ENCODE measurements at places on chromosomes 16 and 17.

DNA sequence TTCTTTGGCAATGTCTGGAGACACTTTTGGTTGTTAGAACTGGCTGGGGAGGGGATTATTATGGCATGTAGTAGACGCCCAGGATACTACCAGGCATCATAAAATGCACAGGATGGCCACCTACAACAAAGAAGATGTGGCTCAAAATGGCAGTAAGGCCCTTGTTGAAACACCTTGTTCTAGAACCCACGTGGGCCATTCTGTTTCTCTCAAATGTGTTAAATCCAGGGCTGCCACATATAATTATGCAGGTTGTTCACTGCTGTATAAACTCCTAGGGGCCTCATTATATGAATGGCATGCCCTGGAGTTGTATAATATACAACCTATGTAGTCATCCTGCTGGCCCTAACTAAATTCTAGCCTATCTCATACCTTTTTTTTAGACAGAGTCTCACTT lies 123.5 kb upstream of the HAS3 start:
- no peak for DNase-seq

DNA sequence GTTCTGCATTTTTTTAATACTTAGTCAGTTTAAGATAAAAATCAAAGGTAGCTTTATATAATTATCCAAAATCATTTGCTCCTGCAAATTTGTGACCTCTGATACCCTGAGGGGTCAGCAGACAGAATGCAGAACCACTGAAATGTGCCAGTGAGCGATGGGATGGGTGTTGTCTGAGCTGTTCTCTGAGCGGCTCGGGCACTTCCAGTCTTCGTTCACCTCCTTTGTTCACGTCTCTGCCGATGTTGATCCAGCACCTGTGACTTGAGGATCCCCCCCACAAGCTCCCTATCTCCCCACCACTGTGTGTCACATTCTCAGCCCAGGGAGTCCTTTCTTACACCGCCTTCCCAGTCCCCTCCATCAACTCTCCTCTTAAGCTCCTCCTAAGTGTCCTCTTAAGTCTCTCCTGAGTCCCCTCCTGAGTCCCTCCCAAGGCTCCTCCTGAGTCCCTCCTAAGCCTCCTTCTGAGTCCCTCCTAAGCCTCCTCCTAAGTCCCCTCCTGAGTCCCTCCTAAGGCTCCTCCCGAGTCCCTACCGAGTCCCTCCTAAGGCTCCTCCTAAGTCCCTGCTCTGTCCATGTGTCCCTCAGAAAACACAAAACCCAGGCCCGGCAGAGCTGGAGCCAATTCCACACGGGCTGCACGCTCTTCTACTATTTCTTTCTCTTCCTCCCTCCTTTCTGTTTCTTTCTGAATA lies 47.5 kb downstream of the RNF213 start:
- DNase-seq: no peak

DNA sequence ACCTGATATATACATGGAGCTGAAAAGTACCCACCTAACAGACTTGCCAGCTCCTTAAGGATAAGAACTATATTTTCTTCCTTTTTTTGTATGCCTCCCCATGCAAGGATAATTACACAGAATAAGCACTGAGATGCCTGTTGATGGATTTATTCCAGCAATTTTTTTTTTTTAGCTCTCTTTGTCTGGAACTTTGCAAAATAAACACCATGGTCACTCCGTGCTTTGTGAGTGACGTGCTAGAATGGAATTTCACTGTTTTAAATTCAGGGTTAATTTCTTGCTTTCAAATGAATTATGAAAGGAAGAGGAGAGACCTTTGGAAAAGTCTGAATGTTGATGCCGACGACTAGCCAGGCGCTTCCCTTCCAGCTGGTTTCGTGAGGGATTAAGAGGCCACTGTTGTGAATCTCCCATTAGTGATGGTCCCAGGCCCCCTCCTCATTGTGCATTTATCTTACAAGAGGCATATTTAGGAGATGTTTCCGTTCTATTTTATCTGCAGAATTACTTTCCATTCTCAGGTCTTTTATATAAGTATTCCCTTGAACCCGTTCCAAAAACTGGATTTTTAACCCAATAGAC lies 529.1 kb downstream of the WWOX start:
- DNase-seq: no peak

GRCh38 chr16:76235426-76235825 lies 41.8 kb upstream of the CNTNAP4 start:
- no peak for DNase-seq

GRCh38 chr17:48843187-48843900 lies 12.5 kb downstream of the CALCOCO2 start:
- no peak for DNase-seq

DNA sequence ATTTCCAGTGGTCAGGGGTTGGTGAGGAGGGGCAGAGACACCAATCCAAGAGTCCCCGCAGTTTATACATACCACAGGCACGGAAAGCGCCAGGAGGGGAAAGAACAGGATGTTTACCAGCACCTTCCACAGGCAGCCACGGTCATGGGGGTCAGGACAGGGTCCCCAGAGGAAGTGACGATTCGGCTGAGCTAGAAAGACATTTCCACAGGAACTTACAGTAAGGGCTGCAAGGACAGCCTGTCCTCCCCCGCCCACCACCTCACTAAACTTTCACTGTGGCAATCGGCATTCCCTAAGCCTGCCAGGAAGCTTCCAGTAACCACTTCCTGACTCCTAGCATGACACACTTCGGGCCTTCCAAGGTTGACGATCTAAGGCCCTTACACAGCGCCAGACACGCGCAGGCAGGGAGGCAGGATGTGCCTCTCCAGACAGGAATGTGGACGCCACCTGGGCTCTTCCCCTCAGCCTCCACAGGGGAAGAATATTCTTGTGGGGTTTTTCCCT lies 1.2 kb upstream of the MT2A start:
- DNase-seq: no peak

GRCh38 chr16:85839681-85840240 lies 40.3 kb downstream of the COX4I1 start:
- no peak for DNase-seq

GRCh38 chr17:27477971-27478684 lies 21.9 kb downstream of the KSR1 start:
- DNase-seq: no peak

DNA sequence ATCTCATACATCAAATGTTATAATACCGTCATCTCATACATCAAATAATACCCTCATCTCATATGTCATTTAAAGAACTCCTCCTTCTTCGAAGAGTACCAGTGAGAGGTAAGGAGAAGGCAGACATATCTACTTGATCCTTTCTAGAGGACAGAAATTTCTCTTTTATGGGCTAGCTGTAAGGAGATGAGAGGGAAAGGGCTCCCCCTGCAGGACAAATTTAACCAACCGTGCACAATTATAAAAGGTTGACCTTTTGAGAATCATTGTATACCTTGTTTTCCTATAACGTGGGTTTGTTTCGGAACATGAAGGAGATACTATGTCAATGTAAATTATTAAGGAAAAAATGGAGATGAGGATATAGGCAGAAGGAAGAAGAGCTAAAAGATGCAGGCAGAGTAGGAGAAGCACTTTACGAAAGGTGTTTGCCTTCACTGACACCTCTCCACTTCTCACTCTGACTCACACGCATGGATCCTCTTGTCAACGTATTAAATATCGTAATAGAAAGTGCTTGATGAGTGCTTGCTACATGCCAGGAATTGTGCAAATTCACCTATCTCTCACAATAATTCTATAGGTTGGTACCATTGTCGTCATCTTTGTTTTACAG lies 465.9 kb upstream of the ERCC4 start:
- DNase-seq: peak; percentile 20

DNA sequence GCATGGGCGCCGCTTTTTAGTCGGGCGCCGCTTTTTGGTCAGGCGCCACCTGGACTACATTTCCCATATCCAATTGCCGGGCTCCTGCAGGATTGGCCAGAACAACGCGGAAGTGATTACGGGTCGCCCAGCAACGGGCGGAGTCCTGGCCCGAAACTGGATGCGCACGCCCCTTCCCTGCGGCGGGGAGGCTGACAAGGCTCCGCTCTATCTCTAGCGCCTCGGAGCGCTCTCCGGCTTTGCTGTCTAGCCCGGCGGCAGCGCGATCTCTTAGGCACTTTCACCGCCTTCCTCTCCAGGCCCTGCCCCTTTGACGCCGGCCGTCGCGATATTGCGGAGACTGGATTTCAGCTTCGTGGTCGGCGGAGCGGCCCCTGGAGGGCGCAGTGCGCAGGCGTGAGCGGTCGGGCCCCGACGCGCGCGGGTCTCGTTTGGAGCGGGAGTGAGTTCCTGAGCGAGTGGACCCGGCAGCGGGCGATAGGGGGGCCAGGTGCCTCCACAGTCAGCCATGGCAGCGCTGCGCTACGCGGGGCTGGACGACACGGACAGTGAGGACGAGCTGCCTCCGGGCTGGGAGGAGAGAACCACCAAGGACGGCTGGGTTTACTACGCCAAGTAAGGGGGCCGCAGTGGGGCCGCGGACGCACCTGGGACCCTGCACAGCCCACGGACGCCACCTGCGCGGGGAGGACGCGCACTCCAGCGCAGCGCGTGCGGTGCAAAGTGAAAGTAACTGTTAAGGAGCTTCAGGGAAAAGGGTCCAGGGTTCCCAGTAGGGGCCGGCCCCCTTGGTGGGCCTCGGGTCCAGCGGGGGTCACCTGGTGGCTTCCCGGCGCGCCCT lies at the start of gene WWOX:
WWOX (plus strand) TSS at position 384 of the 841 bp plus-strand sequence.
- peak; percentile 82 for DNase-seq

DNA sequence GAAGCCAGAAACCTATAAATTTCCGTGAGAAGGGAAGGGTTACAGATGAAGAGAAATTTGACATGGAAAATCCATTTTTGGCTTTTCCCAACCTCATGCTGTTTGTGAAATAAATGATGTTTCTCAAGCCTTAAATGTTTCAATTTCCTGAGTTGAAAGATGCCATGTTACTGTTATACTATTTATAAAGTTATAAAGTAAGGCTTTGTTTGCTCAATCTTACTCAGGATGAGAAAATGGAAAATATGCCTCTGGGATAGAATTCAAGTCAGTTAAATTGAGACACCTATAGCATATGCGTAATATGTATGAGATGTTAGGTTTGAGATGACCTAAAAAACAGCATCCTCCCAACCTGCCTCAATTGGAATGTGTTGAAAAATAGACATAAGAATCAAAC lies 19.9 kb upstream of the FAM20A start:
- DNase-seq: no peak

DNA sequence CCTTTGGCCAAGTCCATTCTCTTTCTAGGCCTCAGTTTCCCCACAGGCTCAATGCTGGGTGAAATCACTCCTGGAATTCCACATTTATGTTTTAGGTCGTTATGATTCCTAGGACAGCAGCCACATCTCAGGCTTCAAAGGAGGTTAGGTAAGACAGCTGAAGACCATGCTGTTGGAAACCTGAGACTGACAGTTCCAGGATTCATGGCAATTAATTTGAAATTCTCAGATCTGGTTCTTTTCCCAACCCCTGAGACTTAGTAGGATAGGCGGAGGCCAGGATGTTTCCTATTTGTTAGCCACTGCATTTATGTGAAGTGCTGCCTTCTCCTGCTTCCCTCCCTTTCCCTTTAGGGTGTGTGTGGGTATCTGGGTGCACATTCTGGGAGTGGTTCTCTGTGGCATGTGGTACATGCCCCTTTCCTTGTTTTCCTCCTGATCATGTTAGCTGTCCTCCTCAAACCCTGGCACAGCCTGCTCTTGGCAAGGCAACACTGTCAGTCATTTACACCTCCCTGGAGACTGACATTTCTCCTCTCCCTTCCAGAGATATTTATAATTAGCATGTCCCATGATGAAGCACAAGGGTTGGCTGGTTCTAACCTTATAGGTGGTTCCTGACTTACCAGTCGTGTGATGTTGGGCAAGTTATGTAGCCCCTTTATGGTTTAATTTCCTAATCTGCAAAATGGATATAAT lies 91.4 kb upstream of the SALL1 start:
- DNase-seq: no peak

GRCh38 chr17:3978421-3979289 lies 14.4 kb upstream of the ATP2A3 start:
- no peak for DNase-seq

- no peak for DNase-seq
Measured at GRCh38 chr17:10166176-10166935, 32.0 kb downstream of the GAS7 start.

GRCh38 chr16:89014403-89015230 lies 37.6 kb upstream of the CBFA2T3 start:
- no peak for DNase-seq

DNA sequence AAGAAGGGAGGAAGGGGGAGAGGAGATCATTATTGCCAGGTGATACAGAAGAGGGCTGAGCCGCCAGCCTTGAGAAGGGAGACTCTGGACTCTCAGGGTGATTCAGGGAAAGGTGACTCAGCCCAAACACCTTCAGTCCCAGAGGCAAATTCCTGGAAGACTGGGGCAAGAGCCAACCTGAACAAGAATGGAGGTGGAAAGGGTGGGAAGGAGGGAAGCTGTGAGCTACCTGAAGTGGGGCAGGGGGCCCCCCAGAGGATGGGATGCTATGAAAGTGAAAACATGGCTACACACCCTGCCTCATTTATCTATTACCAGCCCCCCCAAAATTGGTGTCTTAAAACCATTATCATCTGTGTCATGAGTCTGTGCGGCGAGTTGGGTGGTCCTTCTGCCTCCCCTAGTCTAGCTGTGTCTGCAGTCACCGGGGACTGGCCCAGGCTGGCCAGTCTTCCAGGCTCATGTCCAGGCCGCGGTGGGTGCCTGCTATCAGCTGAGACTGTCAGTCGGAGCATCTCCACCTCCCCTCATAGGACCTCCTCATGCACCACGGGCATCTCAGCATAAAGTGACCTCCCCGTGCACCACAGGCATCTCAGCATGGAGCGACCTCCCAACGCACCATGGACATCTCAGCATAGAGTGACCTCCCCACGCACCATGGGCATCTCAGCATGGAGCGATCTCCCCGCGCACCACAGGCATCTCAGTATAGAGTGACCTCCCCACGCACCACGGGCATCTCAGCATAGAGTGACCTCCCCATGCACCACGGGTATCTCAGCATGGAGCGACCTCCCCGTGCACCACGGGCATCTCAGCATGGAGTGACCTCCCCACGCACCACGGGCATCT lies 3.2 kb upstream of the SLC47A2 start:
- no peak for DNase-seq

DNA sequence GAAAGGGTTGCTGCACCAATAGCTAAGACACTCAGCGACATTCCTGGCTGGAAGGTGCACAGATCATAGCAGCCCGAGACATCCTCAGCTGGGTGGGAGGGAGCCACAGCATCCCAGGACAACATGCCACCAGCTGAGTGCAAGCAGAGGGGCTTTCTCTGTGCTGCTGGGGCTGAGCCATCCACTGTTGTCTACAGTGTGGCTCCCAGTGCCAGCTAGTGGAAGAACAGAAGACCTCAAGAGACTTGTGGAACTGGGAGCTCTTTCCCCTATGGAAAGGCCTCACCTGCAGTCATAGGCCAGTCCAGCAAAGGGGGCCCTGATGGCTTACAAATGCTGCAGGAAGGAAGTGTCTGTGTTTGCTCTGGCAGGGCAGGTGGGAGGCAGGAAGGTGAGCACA lies 131.0 kb downstream of the C16orf78 start:
- no peak for DNase-seq

Data from GM19239 (cell line).